ENCODE measurements at places on chromosomes 6 and 20.
A peak's percentile ranks its signal among the peaks of the same experiment; 100 is the strongest.

DNA sequence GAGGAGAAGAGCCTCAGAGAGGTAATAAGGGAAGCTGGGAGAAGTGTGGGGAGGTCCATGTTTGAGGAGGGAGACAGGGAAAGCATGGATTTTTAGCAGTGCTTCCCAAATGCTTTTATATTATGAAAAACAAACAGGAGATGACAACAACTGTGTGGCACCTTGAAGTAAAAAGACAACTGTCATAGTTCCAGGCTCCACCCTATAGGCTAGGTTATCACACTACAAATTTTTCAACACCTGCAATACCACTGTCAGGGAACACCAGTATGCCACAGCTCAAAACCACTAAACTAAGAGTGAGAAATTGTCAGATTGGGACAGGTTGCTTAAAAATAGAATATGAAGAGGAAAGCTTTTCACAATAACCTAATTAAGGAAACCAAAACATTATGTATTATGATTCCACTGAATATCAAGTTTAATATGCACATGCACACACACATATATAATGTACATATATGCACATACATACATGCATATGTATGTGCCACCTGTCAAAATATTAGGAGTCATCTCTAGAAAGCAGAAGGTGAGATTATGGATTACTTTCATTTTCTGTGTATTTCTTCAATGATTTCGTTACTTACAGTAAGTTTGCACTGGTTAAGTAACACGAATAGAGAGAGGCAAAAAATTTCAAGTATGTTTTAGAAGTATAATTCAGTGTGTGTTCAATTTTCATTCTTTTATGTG is 261.2 kb downstream of the PTPRK start:
- DNase-seq = no peak

- DNase-seq = no peak
Observed at GRCh38 chr6:139508576-139508975, 134.1 kb upstream of the CITED2 start.

GRCh38 chr20:3371754-3372153 is 35.7 kb downstream of the DNAAF9 start:
- DNase-seq = no peak

DNA sequence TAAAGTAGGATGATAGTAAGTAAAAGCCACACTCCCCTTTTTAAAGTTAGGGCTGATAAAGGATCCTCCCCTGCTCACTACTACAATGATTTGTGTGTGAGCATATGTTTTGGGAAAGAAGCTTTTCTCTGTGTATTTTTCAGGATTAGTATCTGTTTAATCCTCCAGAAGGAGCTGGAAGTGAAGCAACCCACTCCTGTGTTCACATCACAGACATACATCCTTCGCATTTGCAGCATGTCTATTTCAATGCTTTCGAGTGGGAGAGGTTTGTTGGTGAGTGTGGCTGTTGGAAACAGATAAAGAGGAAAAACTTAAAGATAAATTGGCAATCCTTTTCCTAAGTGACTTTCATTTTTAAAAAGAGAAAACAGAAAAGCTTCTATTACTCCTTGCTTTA is 31.6 kb upstream of the RGS17 start:
- DNase-seq = no peak

DNA sequence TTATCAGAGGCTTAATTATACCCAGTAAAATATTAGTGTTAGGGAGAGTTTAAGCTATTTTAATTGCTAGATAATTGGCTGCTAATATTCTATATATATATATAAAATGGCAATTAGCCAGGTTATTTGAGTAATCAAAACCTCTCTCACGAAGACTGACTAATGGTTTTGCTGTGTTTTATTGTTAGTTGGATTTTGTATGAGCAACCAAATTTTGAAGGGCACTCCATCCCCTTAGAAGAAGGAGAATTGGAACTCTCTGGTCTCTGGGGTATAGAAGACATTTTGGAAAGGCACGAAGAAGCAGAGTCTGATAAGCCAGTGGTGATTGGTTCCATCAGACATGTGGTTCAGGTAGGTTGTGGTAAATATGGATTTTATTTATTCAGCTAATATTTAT is 102.2 kb downstream of the RTN4IP1 start:
- DNase-seq = no peak

- DNase-seq = no peak
Observed at GRCh38 chr6:35120746-35121145, 20.4 kb downstream of the TCP11 start.

DNA sequence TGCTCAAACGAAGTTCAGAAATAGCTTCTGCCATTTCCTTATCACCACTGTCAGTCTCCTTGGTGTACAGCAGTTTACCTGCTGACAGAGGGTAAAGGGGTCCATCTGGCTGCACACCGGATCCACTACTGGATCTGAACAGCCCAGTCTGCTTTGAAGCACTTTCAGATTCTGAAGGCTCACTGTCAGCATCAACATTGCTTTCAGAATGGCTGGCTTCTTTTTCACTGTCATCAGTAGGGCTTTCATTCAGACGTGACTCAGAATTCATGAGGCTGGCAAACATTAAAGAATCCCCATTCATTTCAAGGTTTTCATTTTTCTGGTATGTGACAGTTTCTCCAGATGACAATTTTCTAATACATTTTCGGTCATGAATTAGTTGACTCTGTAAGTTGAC is 21.0 kb upstream of the PNISR start:
- no peak for DNase-seq

DNA sequence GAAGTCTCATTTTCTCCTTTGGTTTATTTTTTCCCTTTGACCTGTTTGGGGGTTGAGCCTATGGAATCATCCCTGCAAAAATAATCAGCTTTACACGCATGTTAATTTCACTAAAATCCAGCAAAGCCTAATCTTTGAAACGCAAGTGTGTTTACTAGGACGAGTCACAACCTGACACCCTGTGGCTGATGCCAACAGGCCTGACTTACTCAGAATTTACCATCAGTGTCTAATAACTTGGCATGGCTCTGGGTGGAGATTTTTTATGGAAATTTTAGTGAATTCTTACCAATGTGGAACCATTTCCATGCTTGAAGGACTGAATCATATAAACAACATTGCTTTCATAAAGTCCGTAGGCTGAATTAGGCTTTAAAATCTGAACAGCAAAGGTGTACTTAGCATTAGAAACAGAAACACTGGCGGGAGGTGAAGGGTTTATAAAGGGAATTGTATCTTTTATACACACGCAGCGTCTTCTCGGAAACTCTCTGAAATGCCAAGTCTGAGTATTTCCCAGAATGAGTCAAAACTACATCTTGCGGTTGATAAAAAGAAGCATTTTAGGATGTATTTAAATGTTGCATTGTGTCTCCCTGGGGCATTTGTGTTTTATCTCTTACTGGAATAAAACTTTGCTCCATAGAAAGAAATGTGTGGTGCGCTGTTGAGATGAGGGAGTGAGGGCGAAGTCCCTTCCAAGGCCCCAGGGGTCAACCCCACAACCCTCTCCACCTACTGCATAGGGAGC is 81.2 kb downstream of the DACT2 start:
- DNase-seq = no peak

- DNase-seq = no peak
Observed at GRCh38 chr6:135540207-135540840, 42.8 kb upstream of the AHI1 start.

- no peak for DNase-seq
Observed at GRCh38 chr6:3398165-3398562, 58.7 kb downstream of the SLC22A23 start.

- no peak for DNase-seq
Observed at GRCh38 chr6:69232496-69232895, 564.3 kb downstream of the LMBRD1 start.

DNA sequence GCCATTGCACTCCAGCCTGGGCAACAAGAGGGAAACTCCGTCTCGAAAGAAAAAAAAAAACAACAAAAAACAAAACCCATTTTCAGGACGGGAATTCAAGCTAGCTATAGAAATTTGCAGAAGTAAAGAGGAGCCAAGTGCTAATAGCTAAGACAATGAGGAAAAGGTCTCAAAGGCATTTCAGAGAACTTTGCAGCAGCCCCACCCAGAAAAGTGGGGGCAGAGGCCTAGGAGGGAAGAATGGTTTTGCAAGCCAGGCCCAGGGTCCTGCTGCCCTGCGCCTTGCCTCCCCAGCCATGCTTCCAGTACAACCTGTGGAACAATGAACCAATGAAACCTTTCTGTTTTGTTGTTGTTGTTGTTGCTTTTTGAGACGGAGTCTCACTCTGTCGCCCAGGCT is 38.3 kb upstream of the SAMHD1 start:
- no peak for DNase-seq

DNA sequence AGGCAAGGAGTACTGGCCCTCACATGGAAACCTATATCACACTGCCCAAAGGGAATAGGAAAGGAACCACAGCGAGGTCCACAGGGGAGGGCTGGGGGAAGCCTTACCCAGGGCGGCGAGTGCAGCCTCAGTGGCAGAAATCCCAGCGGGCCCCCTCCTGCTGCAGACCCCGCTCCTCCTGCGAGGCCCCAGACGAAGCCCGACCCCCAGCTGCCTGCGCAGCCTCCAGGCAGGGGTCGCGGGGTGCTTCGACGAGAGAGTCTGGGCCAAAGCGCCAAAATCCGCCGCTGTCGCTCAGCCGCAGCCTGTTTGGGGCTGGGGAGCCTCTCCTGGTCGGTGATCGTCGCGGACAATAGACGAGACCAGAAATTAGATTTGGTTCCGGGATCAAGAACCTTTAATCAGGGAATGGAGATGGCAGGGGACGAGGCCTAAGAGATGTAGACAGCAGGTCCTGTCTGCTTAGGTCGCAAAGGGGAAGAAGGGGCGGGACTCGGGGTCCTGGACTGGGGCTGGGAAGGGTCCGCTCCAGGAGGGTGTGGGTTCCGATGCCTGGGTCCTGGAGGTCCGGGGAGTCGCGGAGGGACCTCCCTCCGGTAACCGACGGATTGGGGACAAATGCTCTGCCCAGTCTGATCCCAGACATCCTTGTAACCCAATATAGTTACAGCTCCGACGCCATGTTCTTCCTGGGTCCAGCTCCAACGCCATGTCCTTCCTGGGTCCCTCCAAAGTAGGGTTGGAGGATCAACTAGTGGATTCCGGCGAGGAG is 36.4 kb upstream of the HLA-E start:
- no peak for DNase-seq

GRCh38 chr20:53872081-53872541 is 198.3 kb downstream of the BCAS1 start:
- DNase-seq = no peak

- DNase-seq = peak; percentile 23
Observed at GRCh38 chr6:111767752-111768430, 105.4 kb downstream of the FYN start.

- DNase-seq = no peak
Observed at GRCh38 chr6:54602591-54602990, 244.0 kb upstream of the FAM83B start.

- DNase-seq = peak; percentile 21
Observed at GRCh38 chr6:90216072-90216977, 80.3 kb downstream of the BACH2 start.

DNA sequence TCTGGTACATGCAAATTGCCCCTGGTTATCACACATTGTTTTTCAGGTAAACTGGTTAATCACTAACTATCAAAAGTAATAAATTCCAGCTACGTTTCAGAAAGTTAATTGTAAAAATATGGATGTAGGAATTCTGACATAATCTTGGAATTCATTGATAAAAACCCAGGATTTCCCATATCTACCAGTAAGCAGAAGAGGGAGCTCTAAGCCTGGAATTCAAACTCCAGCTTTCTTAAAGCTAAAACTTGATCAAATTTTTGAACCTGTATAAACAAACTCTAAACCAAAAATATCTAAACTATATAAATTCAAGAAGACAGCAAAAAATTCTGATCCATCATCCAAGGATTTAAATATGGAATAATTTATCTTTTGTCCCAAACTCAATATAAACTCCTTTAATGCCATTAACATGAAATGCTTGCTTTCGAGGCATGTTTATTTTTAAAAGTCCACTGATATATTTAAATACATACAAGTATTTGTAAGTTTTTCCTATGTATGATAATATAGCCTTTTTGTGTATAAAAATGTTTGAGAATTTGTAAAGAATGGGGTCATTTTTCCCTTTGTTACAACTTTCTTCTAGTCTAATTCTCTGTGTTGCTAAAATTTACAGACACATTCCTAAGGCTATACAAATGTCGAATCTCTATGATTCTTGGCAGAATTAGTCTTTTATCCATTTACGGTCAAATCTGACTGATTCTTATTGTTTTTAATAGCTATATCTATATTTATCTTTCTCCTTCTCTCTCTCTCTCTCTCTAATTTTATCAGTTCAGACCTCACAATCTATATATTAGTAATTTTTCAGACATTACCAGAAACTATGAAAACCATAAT is 91.4 kb upstream of the RNF217 start:
- DNase-seq = no peak

- DNase-seq = no peak
Observed at GRCh38 chr6:91654357-91654756, 1067.5 kb upstream of the MAP3K7 start.

- DNase-seq = no peak
Observed at GRCh38 chr20:401682-402495, 6.2 kb upstream of the RBCK1 start.
